ENCODE measurements at places on chromosomes 2 and 18.

DNA sequence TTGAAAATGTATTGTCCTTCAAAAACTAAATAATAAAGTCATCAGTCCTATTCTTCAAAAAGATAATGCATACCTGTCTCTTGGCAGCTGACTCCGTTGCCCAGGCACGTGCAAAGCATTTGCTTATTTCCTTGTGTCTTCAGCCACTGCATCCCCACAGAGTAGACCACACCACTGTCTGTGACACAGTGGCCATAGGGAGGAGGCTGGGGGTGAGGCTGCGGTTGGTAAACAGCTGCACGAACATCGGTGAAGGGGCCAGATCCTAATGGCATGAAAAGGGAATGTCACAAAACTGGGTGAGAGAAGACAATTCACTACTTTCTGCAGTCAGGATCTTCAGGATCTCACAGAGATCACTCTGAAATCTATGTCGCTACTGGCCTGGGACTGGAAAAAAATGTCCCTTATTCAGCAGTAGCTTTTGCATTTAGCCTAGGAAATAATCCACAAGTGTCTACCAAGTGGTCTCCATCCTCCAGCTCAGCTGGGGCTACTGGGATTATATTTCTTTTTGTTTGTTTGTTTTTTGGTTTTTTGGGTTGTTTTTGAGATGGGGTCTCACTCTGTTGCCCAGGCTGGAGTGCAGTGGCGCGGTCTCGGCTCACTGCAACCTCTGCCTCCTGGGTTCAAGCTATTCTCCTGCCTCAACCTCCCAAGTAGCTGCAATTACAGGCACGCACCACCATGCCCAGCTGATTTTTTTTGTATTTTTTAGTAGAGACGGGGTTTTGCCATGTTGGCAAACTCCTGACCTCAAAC lies 10.7 kb downstream of the FN1 start:
- DNase-seq: no peak

DNA sequence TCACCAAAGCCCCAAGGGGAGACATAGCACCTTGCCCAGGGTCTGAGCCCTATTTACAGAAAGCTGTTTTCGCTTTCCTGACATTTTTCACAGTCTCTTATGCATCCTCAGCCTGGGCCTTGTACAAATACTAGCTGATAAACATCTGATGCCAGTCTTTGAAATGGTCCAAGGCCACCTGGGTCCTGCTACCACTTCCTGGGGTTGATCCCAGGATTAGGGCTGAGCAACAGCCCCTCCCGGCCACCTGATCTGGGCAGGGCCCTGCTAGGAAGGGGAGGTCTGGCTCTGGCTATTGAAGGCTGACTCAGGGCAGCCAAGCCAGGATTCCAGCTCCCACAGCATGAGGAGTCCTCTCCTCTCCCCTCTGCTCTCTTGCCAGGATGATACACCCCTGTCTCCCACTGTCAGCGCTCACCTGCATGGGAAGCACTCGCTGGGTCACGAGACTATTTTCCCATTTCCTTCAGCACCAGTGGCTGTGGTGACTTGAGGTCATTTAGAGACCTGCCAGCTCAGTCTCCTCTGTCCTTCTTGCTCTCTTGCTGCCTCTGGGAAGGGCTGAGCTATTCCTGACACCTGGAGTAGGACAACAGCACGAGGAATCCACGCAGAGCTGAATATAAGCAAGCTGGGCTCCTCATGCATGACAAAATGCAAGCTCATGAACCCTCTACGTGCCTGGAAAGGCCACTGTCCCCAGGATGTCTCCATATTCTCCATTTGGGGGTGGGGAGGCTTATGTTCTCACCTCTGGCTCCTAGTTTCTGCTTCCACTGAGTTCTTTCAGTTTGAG lies 53.0 kb upstream of the LGALSL start:
- no peak for DNase-seq

DNA sequence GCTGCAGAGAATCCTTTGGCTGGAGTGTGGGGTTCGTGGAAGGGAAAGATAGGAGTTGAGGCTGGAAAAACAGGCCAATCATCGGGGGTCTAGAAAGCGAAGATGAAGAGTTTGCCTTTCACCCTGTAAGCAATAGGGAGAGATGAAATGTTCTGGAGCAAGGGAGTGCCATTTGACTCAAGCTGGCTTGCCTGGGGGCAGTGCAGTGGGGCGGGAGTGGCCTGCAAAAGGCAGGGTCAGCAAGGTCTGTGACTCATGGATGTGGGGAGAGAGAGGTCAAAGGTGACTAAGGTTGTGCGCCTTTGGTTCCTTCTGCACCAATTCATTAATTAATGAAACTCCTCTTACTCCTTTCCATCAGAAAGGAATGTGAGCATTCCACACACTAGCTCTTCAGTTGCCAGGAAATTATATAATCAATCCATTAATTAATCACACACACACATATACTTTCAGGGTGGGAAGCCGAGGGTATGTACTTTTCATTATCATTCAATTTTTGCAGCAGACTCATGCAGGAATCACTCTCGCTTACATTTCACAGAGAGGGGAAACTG lies 227.6 kb downstream of the MYCN start:
- no peak for DNase-seq

- no peak for DNase-seq
Measured at GRCh38 chr18:23798824-23799223, 109.6 kb downstream of the LAMA3 start.

DNA sequence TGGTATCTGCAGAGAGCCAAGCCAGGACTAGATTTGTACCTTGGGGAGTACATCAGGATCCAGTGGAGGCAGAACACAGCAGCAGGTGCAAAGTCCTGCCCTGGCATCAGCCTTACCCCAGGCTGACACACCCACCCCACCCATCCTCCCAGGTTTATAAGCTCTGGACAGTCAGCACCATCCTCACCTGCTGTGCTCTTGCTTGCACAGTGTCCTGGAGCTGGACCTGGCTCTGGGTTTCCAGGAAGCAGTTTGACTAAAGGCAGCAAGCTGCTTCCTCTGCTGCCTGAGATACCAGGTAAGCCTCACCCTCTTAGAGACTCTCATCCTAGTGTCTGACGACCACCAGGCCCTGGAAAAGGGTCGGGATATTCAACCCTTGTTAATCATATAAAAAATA lies at the start of gene SULT1C3:
SULT1C3 (plus strand) TSS at position 183 of the 400 bp plus-strand sequence. CDS start 7,227 bp downstream, outside the sequence.
- no peak for DNase-seq

DNA sequence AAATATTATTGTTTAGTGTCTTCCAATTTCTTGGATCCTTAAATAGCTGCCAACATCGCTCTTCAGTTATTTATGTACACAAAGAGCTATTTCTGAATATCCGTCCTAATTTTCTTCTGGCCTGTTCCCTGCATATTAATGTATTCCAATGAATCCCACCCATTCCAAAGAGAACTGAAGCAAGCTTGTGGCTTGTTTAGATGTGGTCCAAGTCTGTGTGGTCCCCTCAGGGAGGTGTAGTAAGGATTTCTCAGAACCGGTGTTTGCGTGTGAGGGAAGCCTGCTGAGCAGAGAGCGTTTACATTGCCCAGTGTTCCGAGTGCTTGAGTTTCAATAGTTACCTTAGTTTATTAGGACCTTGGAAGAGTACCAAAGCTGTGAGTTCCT lies 25.1 kb upstream of the IL1R1 start:
- no peak for DNase-seq
